ENCODE measurements at places on chromosomes 2 and 18.

GRCh38 chr2:71801969-71802368 lies 345.7 kb downstream of the CYP26B1 start:
- DNase-seq = no peak

- DNase-seq = peak; percentile 40
These were observed 59.8 kb upstream of the IL1R1 start for GRCh38 chr2:102082571-102083392.

DNA sequence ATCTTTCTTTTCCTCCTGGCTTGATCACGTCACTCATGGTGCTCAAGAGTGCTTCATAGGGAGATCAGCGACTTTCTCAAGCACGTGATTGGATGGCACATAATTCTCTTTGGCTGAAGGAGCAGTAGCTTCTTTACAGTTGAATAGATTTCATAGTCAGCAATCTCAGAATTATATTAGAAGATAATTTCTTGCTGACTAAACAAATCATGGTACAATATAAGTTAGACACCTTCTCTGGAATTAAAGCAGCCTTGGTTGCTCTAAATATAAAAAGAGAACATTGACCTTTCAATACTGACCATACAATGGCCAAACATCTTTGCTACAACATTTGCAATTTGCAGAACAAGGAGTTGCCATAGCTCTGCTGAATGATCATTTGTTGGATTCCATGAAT lies 238.5 kb upstream of the CHST9 start:
- no peak for DNase-seq

- no peak for DNase-seq
These were observed 268.2 kb upstream of the CRIM1 start for GRCh38 chr2:36087344-36087743.

- no peak for DNase-seq
These were observed 567.4 kb downstream of the ARHGAP15 start for GRCh38 chr2:143696651-143697050.

DNA sequence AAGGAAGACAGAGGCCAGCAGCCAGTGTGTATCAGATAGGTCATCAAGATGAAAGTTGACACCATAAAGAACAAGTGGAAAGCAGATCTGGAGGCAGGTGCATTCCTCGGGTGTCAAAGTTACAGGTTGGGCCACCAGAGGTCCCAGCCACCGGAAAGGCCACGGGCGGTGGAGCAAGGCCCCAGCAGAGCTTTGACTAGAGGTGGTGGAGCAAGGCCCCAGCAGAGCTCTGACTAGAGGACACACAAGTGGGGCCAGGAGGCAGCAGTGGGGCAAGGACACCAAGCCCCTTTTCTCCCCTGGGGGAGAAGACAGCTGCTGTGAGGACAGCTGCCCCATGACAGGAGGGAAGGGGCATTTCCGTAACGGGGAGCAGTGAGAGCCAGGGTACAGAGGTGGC lies 115.1 kb downstream of the GYPC start:
- no peak for DNase-seq

GRCh38 chr2:156435396-156435717 lies 822 bp upstream of the GPD2 start:
- no peak for DNase-seq

DNA sequence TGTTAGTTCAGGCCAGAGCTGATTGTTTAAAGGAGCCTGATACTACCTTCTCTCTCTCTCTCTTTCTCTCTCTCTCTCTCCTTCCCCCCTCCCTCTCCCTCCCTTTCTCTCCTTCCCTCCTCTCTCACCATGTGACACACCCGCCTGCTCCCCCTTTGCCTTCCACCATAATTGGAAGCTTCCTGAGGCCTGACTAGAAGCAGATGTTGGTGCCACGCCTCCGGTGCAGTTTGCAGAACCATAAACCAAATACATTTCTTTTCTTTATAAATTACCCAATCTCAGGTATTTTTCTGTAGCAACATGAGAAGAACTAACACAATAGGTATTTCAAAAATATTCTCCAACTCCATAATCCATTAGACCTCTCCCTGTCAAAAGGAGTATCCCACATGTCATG lies 62.4 kb downstream of the ANKRD62 start:
- no peak for DNase-seq

DNA sequence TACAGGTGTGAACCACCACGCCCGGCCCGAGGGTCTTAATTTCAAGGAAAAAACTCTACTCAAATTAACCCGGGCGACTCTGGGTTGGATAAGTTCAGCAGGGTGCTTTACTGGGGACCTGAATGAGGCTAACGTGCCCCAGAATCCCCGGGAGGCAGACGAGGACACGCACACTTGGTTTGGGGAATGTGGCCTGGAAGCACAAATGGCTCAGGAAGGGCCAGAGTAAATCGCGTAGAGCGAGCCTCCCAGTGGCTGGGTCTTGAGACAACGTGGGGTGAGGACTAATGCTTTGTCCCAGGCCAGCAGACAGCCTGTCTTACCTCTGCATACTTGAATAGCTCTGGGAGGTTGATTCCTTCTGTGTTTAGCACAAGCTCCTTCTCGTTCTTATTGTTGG lies 75.8 kb downstream of the POLR1A start:
- DNase-seq = no peak

GRCh38 chr2:229370509-229370908 lies 99.4 kb upstream of the PID1 start:
- no peak for DNase-seq

DNA sequence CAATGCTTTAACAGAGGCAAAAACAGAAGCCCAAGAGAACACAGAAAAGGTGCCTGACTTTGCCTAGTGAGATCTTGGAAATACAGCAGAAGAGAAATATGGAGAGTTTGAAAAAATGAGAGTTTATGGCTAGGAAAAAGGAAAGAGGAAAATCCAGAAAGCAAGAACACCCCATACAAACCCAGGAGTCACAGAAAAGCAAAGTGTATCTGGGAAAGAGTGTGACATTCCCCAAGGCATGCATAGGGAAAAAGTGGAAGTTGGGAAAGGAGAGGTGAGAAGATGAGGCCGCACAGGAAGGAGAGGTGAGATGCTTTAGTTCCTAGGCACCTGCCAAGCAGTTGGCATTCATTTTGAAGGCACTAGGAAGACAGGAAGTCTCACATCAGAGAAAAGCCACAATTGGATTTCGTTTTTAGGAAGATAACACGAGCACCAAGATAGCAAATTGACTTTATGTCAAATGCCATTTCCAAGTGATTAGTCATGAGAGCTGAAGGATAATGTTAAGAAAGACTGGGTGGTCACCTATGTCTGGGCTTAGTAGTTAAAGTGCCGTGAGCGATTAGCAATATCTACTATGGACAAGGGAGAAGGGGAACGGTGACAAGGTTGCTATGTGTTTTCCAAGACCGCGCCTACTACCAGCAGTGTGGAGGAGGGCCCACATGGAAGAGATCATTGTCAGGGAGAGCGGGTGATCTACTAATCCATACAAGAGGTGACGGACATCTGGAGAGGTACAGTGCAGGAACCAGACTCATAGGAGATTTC lies 224.1 kb upstream of the PARD3B start:
- no peak for DNase-seq

- no peak for DNase-seq
These were observed 91.2 kb upstream of the SESTD1 start for GRCh38 chr2:179355881-179356280.

Data from stimulated activated CD4-positive, alpha-beta T cell treated with anti-CD3 and anti-CD28 coated beads, Interleukin-12 subunit alpha, Interleukin-12 subunit beta, amount 100 ng/mL, for 4 hours (primary cell).